ENCODE measurements at places on chromosomes 11 and 22. TPM values are rescaled to one million over a fixed set of nuclear protein-coding genes. Genes with fewer than 3 reads are reported as not detected.

SGSM1 gene
- total RNA-seq: 1.3 TPM

TREH gene
- total RNA-seq: not detected

SLC17A6 gene
- total RNA-seq: not detected

ROBO4 gene
- total RNA-seq: not detected

DNA sequence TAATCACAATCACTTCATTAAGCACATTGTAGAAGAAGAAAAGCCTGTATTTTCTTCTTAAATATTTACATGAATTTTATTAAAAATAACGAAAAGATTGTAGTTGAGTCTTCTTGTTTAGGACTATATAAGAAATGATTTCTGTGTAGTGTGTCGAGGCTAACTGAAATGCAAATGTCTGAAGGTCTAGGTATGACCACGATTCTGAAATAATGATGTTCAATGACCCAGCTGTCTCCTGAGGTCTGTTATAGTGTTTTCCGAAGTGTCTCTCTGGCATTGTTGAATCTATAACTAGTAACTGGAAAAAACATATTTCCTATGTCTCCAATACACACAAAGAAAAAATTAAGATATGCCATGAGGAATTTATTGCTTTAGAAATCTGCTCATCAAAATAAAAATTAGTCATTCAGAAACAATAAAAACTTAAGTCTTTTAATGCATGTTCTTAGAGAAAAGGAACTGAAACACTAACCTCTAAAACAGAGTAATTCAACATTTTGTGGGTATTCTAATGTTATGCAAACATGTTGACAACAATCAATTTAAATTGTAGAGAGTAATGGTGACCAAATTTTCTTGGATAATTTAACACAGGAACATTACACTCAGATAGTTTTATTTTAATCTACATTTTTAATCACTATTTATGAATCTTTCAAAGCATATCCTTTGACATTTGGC, 55.0 kb downstream of the CASP12 start:
- ATAC-seq: no peak

- ATAC-seq: peak; percentile 100
Measured at GRCh38 chr11:124114942-124115781, at the start of gene VWA5A. VWA5A (plus strand) TSS chr11:124115450; CDS start chr11:124117512, 2,062 bp downstream.

GRCh38 chr22:25081409-25081824, 118.2 kb upstream of the CRYBB3 start:
- no peak for ATAC-seq

DNA sequence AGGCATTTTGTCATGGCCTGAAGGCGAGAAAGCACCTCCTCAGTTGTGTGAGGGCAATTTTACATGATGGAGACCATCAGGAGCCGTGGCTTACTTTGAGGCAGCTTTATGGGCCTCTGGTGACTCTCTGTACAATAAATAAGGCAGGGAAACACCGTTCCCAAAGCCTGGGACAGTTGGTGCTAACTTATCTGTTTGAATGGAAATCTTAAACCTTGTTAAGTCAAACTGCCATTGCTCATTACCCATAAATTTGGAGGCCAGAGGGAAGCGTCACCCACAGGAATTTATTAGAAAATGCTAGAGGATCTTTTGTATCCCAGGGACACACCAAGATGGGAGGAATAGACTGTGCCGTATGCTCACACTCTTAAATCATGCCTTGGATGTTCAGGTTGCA, 1156.9 kb downstream of the BRD1 start:
- ATAC-seq: no peak

DNA sequence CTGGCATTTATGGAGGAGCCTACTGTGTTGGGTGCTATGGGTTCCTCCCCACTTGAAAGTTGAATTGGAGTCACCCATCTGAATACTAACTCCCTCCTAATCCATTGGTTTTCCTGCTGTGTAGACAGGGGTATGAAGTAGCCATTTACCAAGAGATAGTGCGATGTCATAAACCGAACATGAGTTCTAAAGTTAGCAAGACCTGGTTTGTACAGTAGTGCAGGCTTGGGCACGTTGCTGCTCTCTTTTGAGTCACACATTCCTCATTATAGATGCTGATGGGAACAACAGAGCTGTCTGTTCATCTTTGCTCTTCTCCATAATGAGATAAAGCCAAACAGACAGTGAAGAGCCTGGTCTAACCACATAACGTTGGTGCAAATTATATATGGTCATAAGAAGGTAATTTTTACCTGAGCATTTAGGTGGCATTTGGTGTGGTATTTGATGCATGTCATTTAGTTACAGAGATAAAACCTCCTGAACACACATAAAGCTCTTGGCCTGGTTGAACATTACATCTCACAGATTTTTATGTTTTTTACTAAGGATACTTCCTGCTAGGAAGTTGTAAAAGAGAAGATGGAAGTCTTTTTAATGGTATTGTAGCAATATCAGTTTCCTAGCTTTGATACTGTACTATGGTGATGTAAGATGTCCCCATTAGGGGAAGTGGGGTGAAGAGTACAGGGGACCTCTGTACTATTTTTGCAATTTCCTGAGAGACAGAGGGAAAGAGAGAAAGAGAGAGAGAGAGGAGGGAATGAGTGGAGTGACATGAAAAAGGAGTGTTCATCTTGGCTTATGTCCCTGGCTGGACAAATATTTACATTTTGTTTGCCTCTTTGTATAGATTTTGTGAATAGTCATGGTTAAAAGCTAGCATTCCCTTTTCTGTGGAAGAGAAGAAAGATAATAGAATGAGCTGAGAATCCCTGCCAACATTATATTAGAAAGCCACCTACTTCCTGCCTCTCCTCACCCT, 27.9 kb downstream of the GRAP2 start:
- peak; percentile 51 for ATAC-seq

Data from activated T-helper 17 cell treated with anti-CD3 and anti-CD28 coated beads, Interleukin-2, amount 50 U/mL, for 72 hours (primary cell).